Effector CD4-positive, alpha-beta T cell (primary cell): ENCODE measurements at places on chromosomes 1 and 21.

- no peak for DNase-seq
Observed at GRCh38 chr1:209685821-209686220, 10.6 kb downstream of the G0S2 start.

DNA sequence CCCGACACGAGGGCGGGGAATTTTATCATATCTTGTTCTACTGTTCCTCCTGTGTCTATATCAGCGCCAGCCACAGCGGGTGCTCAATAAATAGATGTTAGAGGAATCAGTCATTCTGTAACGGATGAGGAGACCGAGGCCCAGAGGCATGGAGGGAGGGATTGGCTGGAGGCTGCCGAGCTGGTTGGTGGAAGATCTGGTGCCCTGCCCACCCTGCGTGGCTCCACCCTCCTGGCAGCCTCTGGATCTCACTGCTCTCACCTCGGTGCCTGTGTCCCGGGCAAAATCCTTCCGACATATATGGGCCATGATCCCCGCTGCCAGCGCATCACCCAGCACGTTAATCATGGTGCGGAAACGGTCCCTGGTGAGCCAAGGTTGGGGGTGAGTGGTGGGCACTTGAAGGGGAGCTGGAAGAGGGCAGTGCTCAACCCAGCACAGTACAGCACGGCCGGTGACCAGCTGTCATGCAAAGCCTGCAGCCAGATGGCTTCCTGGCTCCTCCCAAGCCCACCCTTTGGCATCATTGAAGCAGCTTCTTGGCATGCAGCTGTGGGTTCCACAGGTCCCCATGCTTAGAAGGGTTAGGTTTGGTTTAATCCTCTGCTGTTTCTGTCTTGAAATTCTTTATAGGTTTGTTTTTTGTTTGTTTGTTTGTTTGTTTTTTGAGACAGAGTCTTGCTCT lies 26.7 kb downstream of the PODN start:
- DNase-seq = no peak

DNA sequence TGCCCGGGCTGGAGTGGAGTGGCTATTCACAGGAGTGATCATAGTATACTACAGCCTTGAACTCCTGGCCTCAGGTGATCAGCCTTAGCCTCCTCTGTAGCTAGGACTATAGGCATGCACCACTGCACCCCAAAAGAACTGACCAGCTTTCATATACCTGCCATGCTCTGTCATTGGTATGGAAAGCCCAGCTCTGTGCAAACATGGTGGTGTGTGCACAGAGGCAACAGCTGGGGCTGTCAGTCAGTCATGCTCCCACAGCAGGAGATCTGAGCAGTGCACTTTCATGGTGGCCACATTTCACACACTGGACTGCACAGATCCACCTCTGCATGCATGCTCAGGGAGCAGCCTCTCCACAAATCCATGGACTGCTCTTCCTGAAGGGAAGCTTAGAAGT lies 8.8 kb upstream of the JAK1 start:
- DNase-seq = no peak

DNA sequence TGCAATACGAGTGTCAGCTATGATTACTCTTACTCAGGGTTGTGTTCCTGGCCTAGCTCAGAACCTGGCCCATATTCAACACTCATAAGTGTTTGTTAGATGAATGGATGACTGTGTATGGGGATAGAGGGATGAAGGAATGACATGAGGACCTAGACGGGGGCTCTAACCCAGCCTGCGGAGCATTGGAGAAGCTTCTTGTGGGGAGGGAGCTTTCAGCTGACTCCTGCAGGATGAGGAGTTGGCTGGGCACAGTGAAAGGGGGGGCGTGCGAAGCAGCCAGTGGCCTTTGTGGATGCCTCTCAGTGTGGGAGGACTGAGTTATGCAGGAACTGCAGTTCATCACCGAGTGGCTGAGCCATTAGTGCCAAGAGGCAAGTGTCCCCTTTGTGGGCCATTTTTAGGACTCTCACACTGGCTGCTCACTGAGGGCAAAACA lies 1.2 kb upstream of the EXTL1 start:
- DNase-seq = no peak

DNA sequence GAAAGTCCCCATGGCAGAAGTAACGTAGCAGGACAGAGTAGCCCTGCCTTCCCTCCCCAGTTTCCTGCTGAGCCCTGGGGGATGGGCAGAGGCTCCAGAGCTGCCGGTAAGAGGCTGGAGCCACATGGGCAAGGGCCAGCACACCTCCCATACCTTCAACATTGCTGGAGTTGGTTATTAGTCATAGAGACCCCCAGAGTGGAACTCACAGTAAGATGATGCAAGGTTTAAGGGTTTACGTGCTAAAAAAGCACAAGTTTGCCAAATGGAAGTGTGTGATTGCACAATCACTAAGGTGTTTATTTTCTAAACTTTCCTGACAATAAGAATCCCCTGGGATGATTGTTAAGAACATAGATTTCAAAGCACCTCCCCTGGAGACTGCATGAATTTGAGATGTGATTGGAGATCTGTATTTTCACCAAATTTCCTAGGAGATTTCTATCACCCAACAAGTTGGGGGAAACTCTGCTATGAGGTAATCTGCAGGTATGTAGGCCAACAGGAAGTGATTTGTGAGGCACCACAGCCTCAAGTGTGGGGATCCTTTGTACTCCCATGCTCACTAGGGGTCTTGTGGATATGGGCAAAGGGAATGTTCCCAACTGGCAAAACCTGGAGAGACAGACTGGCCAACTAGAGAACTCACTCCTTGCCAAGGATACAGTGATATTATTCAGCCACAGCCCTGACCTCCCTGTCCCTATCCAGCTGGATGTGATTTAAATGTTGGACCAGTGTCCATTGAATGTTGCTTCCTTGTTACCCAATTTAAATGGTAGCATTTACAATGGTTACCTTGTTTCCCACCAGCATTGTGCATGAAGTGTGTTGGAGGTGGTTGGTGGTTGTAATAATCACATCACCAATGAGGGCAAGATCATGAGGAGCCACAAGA lies 37.1 kb upstream of the CSF1 start:
- no peak for DNase-seq

DNA sequence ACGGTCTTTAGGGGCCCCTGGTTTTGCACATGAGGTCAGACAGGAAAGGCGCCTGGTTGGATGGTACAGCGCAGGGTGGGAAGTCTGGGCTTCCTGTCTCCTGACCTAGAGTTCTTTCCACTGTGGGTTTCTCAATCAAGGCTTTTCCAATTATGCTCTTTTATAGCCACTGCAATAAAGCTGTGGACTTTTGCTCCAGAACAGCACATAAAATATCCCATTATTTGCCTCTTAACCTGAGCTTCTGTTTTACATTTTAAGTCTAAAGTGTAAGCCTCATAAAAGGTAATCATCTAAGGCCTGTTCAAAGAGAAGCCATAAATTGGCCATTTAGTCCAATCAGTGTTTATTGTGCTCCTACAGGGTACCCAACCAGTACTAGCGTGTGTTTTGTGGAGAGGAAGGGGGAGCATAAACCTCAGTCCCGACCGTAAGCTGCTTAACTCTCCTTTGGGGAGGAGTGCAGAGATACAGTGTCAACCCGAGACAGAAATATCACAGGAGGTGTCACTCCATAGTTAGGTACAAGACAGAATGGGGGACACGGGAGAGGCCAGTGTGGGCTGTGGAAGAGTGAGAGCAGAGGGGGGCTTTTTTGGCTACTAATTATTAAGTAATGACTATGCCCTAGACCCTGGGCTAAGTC lies 270.0 kb downstream of the TRABD2B start:
- DNase-seq = no peak

- no peak for DNase-seq
Observed at GRCh38 chr1:228392111-228392936, 14.3 kb downstream of the TRIM11 start.

GRCh38 chr1:31812158-31812829 lies 3.5 kb downstream of the SPOCD1 start:
- no peak for DNase-seq

GRCh38 chr21:29808153-29808552 lies 131.6 kb downstream of the GRIK1 start:
- no peak for DNase-seq

DNA sequence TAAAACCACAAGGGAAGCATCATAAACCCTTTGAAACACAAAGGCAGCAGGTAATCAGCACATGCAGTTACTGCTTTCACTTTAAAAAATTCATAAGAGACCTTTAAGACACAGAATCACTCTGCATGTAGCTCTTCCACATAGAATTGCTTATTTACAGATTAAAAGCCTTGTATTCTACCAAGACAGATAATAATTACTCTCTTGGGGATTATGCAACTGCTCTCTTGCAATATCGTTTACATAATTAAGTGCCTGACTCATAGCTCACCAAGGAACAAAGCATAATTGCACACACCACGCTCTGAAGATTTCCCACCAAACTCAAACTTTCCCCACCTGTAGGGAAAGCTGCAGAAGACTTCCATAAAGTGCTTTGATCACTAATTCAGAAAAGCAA lies 87.9 kb downstream of the VAV3 start:
- DNase-seq = no peak

DNA sequence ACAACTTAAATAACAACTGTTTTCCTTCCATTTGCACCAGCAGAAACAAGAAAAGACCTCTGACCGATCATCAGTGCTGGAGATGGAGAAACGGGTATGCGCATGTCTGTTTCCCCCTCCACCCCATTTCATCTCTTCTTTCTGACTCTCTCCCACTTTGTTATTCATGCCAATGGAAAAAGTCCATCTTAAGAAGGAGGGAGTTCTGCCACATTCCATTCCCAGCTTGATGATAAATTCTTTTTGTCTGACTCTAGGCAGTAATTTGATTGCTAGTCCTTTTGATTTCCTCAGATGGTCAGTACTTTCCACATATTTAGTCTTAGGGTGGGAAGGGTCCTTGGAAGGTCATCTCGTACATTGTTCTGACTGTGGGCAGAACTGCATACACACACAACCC lies 142.5 kb downstream of the SYT2 start:
- no peak for DNase-seq
